ENCODE measurements at places on chromosomes 6 and 20.

- H3K27ac ChIP-seq = peak overlapping the region; percentile 44
- H3K4me1 ChIP-seq = peaks cover 27% of the 10 kb centered on the region
- peaks cover 26% of the 10 kb centered on the region for H3K36me3 ChIP-seq
- H3K4me3 ChIP-seq = no peak overlapping the region
Measured at GRCh38 chr20:50092436-50092835, 20.5 kb downstream of the UBE2V1 start.

- DNase-seq = peak; percentile 26
- H3K4me3 ChIP-seq = peak overlapping the region; percentile 62
- peaks cover 52% of the 10 kb centered on the region for H3K27me3 ChIP-seq
Measured at GRCh38 chr6:30100585-30101443, 12.1 kb downstream of the TRIM31 start.

DNA sequence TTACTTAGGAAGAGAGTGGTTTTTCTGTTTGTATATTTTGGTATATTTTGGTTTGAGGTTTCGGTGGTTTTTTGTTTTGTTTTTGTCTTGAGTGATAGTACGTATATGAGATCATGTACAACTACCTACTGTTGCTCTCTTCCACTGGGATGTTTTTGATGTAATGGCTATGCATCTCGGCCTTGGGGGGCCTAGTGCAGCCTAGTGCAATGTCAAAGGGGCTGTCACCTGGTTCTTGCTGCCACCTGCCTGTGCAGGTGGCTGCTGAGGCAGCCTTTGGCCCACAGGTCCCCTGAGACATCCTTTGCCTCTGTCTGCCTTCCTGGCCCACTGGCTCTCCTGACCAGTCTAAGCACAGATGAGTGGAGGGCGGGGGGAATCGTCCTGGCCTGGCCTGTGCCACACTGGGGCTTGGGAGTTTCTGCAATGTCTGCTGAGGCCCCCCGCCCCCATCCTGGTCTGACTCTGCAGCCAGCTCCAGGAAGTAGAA lies 546.6 kb downstream of the CD83 start:
- peak overlapping the region; percentile 82 for H3K27ac ChIP-seq
- DNase-seq = peak; percentile 23
- H3K4me3 ChIP-seq = no peak overlapping the region
- peaks cover 20% of the 10 kb centered on the region for H3K4me1 ChIP-seq
- no peaks in the 10 kb centered on the region for H3K36me3 ChIP-seq

GRCh38 chr6:26284537-26285142 lies 80.4 kb upstream of the BTN3A2 start:
- H3K27me3 ChIP-seq = peaks cover 2% of the 10 kb centered on the region
- peak overlapping the region; percentile 100 for H3K27ac ChIP-seq
- H3K36me3 ChIP-seq = peaks cover 3% of the 10 kb centered on the region
- peaks cover 15% of the 10 kb centered on the region for H3K4me1 ChIP-seq
- peak; percentile 77 for DNase-seq

DNA sequence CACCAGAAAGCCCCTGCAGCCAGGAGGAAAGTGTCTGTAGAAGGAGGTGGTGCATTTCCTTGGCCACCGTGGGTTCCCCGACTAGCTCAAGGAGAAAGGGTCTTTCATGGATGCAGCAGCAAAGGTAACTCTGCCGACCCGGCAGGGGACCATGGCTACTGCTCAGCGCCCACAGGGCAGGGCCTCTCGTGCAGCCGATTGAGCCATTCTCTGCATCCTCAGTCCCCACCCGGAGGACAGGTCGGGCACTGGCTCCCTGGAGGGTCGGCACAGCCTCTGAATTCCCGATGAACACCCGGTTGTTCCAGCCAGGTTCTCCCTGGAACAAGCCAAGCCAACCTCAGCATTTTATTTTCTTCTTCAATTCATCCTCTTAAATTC lies 24.1 kb upstream of the FOXC1 start:
- H3K4me3 ChIP-seq = no peak overlapping the region
- H3K27me3 ChIP-seq = peaks cover 17% of the 10 kb centered on the region
- H3K36me3 ChIP-seq = no peaks in the 10 kb centered on the region
- no peaks in the 10 kb centered on the region for H3K4me1 ChIP-seq
- no peak overlapping the region for H3K27ac ChIP-seq

DNA sequence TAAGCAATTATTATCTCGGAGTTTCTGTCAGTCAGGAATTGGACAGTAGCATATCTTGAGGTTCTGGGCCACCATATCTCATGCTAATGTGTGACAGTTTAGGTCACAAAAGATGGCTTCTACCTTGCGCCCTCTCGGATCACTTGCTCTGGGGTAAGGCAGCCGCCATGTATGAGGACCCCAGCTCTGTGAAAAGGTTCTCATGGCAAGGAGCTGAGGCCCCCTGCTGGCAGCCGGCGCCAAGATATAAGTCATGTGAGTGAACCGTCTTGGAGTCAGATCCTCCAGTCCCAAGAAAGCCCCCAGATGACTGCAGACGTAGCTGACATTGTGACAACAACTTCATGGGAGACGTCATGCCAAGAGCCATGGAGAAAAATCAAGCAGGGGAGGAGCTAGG lies 670.8 kb downstream of the KIF16B start:
- no peaks in the 10 kb centered on the region for H3K36me3 ChIP-seq
- H3K27me3 ChIP-seq = peaks cover 2% of the 10 kb centered on the region
- no peaks in the 10 kb centered on the region for H3K4me1 ChIP-seq
- peak; percentile 7 for DNase-seq
- H3K27ac ChIP-seq = no peak overlapping the region

GRCh38 chr6:133160536-133160935 lies 80.6 kb upstream of the EYA4 start:
- no peaks in the 10 kb centered on the region for H3K36me3 ChIP-seq
- no peak overlapping the region for H3K27ac ChIP-seq
- H3K4me3 ChIP-seq = no peak overlapping the region
- H3K27me3 ChIP-seq = no peaks in the 10 kb centered on the region
- no peak for DNase-seq
- no peaks in the 10 kb centered on the region for H3K4me1 ChIP-seq
